ENCODE measurements at places on chromosomes 5 and 9.

DNA sequence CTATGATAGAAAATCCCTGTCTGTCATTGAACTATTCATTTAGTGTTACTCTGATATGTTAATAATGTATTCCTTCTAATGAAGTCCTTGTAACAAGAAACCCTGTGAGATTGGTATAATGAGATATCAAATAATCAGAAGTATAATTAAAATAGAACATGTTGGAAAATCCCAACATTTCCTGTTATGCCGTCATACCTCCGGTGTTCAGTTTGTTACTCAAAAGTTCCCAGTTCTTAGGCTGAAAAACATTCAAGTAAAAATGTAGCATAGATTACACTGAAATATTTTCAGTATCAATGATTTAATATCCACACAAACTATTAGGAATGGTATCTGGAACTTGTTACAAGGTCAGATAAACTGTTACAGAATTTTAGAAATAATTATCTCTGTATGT, 227.5 kb downstream of the GNA14 start:
- no peak for DNase-seq

DNA sequence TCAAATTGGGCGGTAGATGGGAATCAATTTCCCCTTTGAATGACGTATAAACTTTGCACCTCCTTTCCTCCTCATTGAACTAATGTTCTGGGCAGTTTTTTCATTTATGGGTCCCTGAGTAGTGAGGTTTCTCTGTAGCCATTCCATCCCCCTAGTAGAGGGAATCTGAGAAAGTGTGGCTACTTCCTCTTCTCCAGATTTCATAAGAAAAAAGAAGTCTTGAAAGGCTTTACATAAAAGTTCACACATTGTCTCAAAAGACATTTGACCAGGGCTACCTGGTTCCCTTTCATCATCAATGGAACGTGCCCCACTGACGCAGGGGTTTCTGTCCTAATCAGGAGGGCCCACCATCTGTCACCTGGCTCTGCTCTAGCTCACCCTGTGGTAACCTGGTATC, 57.3 kb downstream of the CTSL start:
- no peak for DNase-seq

DNA sequence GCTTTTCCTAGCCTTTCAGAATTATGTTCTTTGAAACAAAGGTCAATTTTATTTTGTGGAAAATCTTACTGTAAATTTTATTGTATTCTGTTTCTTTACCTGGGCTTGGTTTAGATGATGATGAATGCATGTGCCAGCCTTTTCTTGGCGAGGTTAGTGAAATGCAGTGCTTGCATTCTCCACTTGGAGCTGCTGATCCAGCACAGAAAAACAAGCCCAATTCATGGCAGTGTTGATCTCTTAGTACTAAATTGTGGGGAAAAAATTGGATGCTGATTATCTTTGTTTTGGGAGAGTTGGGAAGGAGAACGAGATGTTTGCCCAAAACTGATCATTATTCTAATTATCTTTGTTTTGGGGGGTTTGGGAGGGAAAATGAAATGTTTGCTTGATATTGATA, 3.7 kb downstream of the HABP4 start:
- DNase-seq = no peak

GRCh38 chr9:94666364-94667099, 27.2 kb upstream of the FBP1 start:
- no peak for DNase-seq

DNA sequence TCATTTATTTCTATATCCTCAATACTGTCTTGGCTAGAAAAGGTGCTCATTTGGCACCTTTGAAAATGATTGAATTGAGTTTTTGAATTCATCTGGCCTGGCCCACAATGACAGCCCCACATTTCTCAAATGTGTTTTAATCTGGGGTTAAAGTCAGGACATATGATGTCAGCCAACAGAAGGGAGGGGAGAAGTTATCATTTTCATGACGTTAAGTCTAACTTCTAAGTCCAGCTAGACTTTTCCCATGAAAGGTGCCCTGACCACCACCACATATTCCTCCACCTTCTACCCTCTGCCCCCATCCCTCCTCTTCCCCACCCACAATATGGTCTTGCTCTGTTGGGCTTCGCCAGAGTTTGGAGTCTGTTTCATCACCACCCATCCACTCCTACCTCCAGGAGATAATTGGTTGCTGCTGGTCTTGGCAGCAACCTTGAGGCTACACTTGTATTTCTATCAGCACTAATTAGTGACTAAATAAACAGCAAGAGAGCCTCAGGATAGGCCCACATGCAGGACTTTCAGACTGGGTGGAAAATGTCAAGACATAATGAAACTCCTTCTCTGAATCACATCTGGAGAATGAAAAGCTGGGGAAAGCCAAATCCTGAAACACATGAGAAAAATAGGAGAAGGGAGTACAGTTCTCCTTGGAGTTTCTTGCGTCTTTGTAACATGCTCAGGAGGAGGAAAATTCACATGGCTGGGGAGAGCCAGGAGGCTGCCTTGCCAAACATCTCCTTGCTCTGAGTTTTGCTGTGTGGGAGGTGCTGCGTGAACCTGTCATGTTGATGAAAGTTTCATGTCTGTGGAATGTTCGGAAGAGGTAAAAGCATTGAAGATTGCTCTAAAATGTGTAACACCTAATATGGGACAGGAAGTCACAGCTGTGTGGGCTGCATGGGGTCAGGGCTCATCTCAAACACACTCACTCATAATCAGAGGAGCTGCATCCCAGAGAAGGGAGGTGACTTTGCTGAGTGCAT, 544.7 kb upstream of the KLF4 start:
- DNase-seq = no peak

DNA sequence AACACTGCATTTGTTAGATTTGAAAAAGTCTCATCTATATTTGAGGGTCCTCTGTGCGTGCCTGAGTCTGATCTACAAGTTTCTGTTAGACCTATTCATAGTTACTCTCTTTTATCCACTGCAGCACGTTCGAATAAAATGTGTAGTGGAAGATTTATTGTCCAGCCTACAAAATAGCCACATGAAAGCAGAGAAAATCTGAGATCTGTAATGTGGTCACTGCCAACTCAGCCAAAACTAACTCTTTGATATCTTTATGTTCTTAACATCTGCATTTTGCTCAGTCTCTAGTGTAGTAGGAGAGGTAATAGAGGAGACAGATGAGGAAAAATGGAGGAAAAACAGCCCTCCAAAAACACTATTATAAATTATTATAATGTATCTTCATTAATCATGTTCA, 354.0 kb downstream of the NPR3 start:
- DNase-seq = no peak

DNA sequence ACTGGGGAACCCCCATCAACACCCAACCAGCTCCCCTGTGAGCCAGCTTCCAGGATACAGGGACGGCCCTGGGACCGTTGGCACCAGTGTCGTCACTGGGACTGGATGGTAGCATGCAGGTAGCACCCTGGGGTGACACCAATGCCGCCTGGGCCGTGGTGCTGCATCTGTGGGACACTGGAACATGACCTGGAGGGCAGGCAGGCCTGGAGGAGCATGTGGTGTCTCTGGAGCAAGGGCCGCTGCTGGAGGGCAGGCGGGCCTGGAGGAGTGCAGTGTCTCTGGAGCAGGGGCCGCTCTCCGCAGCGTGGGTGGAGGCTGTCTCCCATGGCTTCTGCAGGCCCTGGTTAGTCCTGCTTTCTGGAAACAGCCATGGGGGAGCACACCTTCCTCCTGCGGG, 13.1 kb downstream of the LPCAT1 start:
- no peak for DNase-seq

DNA sequence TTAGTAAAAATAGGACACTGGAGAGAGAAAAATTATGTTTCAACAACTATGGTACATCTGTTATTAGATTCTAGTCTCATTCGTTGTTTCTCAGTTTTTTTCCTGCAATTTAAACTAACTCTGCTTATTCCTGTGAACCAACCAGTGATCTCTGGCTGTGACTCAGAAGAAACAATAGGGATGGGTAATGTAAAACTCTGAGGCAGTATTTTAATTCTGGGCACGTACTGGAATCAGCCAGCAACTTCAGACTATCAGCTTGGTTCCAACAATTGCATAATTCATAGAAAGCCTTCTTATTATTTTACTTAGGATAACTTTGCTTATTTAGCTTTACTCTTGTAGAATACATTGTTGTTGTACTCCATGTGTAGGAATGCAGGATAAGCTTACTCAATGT, 28.8 kb downstream of the MLLT3 start:
- DNase-seq = no peak

DNA sequence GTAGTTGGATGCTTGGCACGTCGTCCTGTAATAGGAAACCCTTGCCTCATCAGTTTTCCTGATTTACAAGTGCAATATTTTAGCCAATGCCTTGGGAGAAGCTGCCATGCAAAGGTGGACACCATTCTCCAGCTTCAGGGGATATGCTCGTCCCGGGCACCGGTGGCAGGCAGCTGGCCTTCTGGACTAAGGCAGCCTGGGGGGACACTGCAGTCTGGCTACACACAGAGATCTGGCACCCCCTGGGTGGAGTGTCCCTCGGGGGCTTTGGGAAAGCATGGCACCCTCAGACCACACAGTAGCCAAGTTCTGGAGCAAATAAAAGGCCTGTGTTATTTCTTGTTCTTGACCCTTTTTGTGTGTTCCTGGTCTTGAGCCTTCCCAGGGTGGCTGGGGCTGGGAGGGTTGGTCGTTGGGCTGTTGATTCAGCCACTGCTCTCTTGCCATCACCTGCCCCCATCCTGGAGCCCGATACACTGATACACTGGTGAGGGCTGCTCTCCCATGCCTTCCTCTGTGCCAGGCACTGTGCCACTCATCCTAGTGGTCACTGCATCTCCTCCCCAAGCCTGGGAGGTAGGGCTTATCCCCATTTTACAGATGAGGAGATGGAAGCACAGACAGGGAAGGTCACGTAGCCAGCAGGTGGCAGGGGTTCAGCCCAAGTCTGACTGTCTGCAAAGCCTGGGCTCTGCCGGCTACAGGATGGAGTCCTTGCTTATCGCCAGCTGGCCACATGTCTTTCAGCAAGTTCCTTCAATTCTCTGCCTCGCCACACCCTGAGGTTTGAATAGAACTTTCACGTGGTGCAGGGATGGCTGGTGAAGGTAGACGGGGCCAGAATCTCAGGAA, 134.1 kb downstream of the RGS3 start:
- DNase-seq = no peak

GRCh38 chr9:126028746-126029145, 281.6 kb downstream of the PBX3 start:
- no peak for DNase-seq

- no peak for DNase-seq
These were observed 95.4 kb upstream of the MINAR2 start for GRCh38 chr5:129652349-129653056.

DNA sequence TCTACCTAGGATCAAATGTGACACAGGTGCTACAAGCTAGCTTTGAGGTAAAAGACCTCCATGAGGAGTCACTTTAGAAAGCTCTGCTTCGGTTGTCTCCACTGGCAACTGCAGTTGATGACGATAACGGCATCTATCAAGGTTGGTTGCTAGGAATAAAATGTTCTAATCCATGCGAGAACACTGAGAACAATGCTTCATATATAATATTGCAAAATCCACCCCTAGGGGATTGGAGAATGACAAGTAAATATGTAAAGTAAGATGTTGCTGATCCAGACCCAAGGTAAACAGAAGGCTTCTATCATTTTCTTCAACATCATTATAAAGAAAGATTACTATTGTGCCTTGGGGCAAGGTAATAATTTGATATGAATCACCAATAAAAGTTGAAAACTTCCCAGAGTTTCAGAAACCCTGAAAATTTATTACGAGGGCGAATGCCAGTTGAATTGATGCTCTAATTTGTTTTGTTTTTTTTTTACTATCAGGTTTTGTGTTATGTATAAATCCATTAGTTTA, 1003.4 kb downstream of the CDH18 start:
- DNase-seq = no peak

DNA sequence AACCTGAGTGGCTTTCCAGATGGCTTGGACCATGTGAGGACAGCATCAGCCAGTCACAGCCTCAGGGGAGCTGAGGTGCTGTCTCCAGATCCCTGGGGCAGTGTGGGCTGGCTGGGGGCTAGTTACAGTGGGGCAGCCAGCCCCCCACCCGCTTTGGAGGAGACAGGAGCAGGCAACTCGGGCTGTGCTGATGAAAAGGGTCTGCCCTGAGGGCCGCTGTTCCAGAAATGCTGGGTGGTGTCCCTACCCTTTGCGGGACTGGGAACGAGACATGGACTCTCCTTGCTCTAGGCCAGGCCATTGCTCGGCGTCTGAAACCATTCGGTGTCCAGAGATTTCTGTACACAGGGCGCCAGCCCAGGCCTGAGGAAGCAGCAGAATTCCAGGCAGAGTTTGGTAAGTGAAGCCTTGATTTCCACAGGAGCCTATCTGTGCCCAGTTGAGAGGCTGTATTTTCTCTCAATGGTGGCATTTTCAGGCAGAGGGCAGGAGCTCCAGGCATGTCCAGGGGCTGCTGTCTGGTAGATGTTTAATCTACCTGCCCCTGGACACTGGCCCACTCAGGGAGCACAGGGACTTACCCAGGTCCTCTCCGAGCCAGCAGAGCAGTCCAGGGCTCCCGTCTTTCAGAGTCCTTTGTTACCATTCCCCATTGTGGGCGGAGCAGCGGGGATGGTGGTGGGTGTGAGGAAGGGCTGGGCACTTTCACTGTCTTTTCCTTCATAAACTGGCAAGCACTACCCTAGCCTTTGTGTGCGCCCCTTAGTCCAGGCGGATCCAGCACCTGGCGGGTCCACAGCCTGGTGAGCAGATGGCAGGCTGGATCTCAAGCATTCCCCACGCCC, 7.2 kb downstream of the GRHPR start:
- no peak for DNase-seq

DNA sequence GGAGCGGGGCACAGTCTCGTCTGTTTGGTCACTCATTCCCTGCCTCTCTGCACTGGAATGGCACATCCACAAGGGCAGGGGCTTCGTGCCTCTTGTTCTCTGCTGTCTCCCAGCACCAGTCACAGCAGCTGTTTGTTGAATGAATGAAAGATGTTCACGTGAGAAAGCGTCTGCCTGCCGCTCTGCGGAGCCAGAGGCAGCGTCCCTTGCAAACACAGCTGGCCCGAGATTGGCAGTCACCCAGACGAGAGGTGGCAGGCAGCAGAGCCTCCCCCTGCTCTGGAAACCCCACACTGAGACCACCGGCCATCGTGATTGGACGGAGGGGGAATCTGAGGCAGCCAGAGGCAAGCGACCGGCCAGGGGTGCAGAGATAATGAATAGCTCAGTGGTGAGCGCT, 6.0 kb upstream of the FAM163B start:
- DNase-seq = no peak

GRCh38 chr5:61285531-61285930, 46.5 kb upstream of the ZSWIM6 start:
- DNase-seq = no peak

- no peak for DNase-seq
These were observed 103.6 kb downstream of the PIK3R1 start for GRCh38 chr5:68318955-68319705.

GRCh38 chr9:133103987-133104505, 17.0 kb downstream of the RALGDS start:
- DNase-seq = no peak

All from activated CD8-positive, alpha-beta memory T cell treated with anti-CD3 and anti-CD28 coated beads, Interleukin-2, amount 50 U/mL, for 48 hours (primary cell).